Subcutaneous preadipocyte (primary cell): ENCODE measurements at places on chromosomes 13 and 19. TPM values are rescaled to one million over a fixed set of nuclear protein-coding genes. Genes with fewer than 3 reads are reported as not detected.

Gene ITGBL1
- total RNA-seq, result 52.2 and 92.1 TPM in 2 replicates

Gene ZNF780B
- total RNA-seq, result 11.0 and 14.1 TPM in 2 replicates

Gene GRK1
- not detected in 2 replicates for total RNA-seq

Gene DENND1C
- under 0.01 TPM in 1 of 2 replicates, not detected in the other for total RNA-seq
